Left lung (tissue), 14 donors: ENCODE measurements at places on chromosomes 16 and 17.

GRCh38 chr16:6021276-6021943 lies 923.8 kb upstream of the EEF2KMT start:
- DNase-seq: no peak

DNA sequence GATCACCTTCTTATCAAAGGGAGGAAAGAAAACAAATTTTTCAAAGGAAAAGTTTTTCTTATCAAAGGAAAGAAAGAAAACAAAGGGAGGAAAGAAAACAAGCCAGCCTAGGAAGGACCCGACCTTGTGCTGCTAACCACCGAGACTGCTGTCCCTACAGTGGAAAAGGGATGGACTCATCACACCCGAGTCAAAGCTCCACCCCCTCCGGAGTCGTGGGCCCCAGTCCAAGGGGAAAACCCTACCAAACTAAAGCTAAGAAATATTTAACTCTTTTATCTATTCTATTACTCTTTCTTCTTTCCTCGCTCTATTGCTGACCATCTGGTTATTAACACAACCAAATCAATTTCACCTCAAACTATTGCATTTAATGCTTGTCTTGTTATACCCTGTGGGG lies 6.1 kb upstream of the ENDOV start:
- DNase-seq: no peak

GRCh38 chr17:65109990-65110680 lies 27.0 kb upstream of the RGS9 start:
- DNase-seq: no peak

DNA sequence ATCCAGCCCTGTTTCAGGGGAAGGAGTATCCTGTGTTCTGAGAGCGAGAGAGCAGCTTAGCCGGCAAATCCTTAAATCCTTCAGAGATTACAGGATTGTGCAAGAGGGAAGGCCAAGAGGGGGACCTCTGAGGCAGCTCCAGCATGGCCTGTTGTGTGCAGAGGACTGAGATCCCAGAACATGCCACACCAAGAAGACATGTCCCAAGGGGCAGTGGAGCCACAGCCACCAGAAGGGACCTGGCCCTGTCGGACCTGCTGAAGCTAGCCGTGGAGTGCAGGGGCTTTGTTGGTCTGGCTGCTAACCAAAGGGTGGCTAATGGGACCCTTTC lies 1.6 kb upstream of the MRC2 start:
- no peak for DNase-seq

DNA sequence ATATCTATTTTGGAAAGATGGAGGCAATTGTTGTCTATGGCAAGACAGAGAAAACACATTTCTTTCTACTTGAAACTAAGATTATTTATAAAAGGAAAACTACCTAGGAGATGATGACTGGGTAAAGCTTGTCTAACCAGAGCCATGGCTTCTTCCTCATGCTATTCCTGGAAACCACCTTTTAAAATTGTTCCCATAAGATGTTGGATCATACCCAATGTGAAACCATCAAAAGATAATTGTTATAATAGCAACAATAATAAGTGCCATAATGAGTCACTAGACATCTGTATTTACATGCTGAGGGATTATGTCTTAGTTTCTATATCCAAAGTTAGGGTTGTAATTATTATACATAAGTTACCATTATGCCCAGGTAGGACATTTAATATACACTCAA lies 428.4 kb downstream of the KCNJ2 start:
- no peak for DNase-seq

DNA sequence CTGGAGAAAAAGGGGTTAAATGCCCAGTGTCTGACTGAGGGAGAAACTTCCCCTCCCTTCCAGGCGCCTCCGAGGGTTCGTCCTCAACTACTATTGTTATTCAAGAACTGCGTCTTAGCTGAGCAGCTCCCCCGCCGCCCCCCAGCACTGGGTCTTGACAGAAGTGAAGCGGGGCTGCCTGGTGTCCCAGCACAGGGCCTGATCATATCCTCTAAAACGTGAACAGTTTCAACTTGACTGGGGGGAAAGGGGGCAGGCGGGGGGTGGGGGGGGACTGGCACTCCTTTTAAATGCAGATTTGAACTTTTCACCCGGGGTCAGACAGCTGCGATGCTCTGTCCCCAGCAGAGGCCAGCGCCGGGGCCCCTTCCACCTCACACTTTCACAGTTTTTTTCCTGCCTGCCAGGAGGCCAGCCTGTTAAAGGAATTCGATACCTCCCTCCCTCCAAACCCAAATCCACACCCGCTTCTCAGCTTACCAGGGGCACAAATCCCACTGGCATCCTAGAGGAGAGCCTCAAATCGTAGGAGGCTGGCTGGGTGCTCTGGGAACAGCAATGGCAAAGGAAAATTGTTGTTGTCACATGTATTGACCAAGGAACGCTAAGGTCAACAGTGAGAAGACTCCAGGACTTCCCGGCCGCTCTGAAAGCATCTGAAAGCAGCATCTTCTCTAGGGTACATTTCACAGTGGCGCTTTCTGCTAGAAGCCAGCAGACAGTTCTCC lies 14.5 kb downstream of the ZFHX3 start:
- no peak for DNase-seq

GRCh38 chr16:17512636-17513220 lies 42.0 kb upstream of the XYLT1 start:
- DNase-seq: no peak

- DNase-seq: no peak
These were observed 2.9 kb downstream of the CPPED1 start for GRCh38 chr16:12800817-12801216.

DNA sequence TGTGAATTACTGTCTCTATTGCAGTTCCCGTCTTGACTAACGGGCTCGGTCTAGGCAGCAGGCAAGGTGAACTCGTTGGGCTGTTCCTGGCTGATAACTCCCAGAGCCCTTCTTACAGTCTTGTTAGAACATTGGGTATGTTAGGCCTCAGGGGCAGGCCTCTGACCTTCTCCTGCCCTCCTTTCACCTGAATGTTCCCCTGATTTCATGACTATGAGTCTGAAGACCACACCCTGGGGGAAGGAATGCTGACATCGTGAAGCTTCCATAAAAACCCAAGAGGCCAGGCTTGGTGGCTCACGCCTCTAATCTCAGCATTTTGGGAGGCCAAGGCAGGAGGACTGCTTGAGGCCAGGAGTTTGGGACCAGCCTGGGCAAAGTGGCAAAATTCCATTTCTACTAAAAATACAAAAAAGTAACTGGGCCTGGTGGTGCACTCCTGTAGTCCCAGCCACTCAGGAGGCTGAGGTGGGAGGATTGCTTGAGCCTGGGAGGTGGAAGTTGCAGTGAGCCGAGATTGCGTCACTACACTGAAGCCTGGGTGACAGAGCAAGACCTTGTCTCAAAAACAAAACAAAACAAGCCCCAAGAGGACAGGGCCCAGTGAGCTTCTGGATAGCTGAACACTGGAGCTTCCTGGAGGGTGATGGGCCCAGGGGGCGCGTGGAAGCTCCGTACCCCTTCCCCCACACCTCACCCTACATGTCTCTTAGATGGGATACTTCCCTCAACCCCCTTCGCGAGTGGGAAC lies 47.8 kb upstream of the FBXO47 start:
- DNase-seq: no peak

DNA sequence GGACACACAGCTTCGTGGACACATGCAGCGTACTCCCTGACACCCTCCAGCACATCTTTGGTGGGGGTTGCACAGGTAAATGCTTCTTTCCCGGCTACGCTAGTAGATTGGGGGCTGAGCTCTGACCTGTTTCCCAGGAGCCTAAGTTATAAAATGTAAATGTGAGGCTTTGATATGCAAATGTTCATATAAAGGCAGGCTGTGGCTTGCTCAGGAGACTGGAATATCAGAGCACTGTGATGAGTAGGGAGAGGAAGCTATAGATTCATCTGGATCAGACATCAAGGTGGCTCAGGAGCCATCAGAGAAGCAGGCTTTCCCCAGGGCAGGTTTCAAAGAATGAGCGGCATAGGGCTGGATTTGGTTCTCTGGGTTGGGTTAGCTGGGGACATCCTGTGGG lies 3.4 kb upstream of the ETV4 start:
- no peak for DNase-seq
